Hindlimb muscle (tissue), 1 donor: ENCODE measurements at places on chromosomes 4 and X.

- peak; percentile 52 for DNase-seq
Measured at GRCh38 chr4:23888421-23889319, 1.2 kb downstream of the PPARGC1A start.

DNA sequence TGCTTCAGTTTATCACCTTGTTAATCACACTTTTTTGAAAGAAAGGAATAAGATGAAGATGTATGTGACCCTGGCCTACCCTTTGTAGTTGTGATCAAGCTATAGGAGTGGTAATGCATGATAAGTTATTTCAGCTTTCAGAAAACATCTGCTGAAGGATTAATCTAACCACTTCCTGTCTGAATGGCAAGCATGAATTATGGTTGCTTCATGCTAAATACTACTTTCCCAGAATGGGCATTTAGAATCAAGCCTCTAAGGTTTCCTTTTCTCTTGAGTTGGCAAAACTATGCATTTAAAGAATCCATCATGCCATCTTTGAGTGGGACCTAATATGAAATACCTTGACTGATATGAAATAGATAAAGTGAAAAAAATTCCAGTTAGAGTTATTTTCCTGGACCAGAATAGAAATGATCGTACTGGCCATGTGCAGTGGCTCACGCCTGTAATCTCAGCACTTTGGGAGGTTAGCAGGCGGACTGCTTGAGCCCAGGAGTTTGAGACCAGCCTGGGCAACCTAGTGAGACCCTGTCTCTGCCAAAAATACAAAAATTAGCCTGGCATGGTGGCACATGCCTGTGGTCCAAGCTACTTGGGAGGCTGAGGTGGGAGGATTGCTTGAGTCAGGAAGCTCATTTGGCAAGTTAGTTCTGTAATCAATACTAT is 59.1 kb downstream of the ANXA3 start:
- DNase-seq = no peak

DNA sequence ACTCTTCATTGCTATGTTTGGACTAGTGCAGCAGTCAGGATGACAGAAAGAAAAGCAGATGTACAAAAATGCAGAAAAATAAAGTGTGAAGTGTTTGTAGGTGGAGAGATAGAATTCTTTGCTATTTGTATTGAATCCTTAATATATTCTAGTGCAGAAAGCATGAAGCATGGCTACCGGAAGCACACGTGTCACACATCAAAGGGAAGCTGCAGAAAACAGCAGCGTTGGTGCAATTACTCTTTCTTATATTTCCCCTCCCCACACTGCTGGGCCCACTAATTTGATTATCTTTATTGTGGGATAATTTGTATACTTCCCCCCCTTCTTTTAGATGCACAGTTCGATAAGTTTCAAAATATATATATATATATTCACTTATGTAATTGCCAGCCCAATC is 35.9 kb upstream of the TAPT1 start:
- no peak for DNase-seq

GRCh38 chr4:40193578-40193977 is 3.3 kb upstream of the RHOH start:
- no peak for DNase-seq

DNA sequence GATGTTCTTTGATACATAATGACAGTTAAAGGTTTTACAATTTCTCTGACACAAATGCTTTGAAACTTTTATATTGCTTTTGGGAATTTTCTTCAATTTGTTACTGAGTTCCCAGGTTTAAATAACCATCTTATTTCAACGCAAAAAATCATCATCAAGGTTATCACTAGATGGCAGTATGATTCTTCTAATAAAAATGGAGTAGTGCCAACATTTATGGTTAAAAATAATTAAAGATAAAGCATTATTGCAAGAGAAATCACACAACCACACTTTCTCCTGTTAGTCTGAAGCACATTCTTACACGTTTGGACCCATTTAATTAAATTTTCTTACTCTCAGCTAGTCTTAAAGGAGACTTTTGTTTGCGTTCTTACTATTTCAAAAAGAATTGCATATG is 611.3 kb upstream of the CPXCR1 start:
- DNase-seq = no peak

- no peak for DNase-seq
Measured at GRCh38 chr4:123776267-123776666, 379.7 kb downstream of the SPRY1 start.

GRCh38 chr4:24473309-24473721 is 111.0 kb downstream of the DHX15 start:
- peak; percentile 32 for DNase-seq

DNA sequence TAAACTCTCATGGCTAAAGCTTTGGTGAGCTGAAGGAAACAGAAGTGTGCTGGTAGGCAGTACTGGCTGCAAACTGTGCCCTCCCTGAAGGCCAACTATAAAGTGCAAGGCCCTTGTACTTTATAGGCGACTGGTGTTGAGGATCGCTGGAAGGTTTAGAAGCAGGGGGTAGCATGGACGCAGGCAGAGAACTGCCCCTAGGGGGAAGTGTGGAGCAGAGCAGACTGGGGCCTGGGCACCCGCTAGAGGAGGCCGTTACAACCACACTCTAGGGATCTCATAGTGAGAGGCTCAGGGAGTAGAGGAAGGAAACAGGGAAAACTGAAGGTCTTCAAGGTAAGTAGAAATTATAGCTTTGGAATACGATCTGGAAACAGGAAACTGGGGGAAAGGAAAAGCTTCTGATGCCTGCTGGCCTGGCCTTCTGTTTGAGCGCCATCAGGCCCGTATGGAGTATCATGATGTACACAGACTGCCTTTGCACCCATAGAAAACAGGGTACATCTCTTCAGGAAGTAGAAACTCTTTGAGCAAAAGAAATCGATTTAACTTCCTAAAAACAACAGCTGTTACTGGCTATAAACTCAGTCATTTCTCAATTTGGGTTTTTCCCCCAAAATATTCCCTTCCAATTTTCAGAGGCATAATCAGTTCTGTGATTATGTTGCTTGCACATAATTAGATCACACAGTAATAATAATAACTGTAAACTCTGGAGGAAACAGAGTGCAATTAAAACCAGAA is 23.9 kb upstream of the TMSB4X start:
- no peak for DNase-seq

DNA sequence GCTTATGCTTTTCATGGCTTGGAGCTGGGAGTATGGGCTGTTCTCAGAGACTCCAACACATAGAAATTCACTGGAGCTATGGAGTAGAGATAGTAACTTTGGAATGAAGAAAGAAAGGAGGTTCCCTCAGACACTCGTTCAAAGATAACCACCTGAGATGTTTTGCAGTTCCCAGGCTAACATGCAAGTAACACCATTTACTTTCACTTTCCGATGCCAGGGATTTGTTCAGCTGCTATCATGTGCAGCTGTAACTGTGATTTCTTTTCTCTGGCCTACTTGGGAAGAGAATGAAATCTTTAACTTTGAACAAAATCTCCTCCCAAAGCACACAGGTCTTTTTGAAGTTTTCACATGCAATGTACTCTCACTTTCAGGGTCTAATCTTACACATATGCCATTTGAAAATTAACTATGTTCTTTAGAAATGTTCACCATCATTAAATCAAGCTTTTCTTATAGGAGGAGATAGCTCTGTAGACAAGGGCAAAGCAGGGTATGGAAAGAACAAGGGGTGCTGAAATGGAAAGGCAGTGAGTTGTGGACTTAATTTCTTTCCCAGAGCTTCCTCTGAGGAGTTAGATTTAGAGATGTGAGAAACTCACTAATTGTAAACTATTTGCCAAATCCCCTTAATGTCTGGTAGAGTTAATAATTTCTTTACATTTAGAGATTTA is 514.3 kb downstream of the PDHA2 start:
- DNase-seq = no peak

- no peak for DNase-seq
Measured at GRCh38 chrX:101693476-101693875, 33.8 kb upstream of the ARMCX2 start.

DNA sequence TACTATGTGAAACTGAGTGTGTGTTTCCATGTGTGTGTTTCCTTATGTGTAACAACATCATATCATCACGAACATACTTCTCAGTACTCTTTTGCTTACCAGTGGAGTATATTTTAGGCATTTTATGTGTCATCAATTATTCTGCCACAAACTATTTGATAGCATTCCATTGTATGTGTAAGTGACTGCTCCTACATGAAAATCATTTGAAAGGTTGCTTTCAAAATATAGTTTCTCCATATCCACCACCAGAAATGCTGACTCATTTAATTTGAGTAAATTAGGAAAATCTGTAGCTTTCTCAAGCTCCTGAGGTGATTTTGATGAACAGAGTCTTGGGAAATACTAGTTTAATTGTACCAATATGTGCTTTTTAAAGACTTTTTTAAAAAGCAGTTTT is 376.2 kb downstream of the PCDH18 start:
- no peak for DNase-seq

DNA sequence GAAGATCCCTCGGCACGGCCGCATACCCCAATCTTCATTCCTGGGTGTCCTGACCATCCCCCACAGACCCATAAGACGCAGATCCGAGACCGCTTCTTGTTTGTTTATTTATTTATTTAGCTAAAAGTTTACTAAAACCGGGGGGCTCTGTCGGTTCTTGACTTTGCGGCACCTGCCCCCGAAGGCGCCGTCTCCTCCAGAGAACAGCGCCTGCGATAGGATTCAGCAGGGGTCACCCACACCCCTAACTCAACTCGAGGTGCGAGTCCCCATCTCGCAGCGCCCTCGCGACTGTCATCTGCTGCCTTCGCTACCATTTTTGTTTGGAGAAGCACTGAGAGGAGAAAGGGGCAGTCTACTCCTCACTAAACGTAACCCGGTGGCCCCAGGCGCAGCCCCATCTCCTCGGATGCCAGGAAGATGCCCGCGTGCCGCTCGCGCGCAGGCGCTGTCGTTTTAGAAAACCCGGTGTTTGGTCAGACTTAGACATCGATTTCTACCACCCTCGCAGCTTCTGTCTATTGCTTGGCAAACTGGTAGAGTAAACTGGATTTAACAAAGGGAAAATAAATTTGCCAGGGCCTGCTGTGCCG is 18.9 kb upstream of the GPR101 start:
- no peak for DNase-seq

- no peak for DNase-seq
Measured at GRCh38 chr4:39433878-39434492, 24.7 kb downstream of the RPL9 start.

DNA sequence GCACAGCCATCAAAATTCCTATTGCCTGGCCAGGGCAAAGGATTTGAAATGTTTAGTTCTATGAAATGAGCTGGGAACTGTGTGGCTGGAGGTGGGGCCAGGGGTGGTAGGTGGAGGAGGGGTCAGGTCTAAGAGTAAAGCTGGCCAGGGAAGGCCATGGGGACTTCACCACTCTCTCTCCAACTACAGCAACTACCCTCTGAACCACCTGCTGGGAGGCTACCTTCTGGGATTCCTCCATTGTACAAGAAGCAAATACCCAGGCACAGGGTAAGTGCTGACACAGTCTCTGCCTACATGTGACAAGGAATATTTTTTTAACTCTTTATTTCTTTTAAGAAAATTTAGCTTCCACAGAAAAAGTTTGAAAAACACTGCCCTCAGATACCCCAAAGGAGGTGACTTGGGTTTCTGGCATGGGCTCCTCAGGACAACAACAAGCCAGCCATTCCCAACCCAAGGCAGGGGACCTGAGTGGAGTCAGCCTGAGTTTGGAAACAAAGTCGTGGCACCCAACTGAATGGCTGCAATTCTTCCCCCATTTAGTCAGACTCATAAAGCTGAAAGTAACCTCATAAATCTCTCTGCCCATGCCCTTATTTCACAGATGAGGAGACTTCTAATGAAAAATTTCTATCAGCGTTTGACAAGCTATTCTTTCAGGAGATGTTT is 593.8 kb upstream of the DIPK2B start:
- no peak for DNase-seq

DNA sequence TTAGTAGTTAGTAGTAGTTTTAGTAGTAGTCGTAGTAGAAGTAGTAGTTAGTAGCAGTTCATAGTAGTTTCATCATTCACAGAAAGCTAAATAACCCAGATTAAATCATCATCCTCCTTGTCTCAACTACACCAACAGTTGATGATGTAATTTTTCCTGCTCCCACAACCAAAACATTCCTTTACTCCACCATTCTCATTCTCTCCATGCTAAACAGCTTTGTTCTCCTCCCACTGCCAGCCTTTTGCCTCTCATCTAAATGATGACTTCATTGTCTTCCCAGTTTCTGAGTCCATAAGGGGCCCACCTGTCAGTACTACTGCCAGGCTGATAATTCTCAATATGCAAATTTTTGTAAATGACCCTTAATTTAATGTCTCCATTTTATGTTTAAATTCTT is 68.9 kb downstream of the ARHGAP24 start:
- DNase-seq = no peak

DNA sequence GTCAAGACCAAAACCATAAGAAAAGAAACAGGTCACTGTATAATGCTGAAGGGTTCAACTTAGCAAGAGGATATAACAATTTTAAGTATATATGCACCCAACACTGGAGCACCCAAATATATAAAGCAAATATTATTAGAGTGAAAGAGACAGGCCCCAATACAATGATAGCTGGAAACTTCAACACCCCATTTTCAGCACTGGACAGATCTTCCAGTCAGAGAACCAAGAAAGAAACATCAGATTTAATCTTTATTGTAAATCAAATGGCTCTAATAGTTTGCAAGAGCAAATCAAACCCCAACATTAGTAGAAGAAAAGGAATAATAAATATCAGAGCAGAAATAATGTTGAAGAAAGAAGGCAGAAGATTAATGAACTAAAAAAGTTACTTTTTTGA is 36.2 kb downstream of the MAGED4 start:
- no peak for DNase-seq

GRCh38 chrX:48961585-48962091 is 4.2 kb upstream of the OTUD5 start:
- DNase-seq = no peak

DNA sequence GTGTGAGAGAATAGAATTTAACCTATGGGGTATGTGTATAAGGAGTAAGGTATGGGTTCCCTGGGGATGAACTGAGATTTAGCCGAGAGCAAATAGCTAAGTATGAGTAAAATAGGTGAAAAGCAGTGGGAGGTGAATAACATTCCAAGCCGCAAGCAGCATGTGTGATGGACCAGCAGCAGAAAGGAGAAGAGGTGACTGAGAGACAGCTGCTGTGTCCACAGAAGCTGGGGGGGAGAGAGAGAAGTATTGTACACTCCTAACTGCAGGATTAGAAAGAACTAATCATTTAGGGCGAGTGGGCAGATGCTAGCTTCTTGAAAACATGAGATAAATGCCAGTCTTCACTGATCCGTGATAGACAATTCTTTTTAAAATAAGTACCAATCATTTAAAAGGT is 296.0 kb downstream of the KLHL4 start:
- DNase-seq = no peak

- no peak for DNase-seq
Measured at GRCh38 chrX:129798888-129799287, 19.1 kb downstream of the SASH3 start.

GRCh38 chr4:7777871-7778509 is 161.7 kb downstream of the AFAP1 start:
- no peak for DNase-seq

GRCh38 chr4:133148690-133149363 is at the start of gene PCDH10:
Gene PCDH10 (plus strand): TSS chr4:133149294. CDS start chr4:133150141, 847 bp downstream.
- DNase-seq = peak; percentile 94

GRCh38 chrX:122078079-122078478 is 1030.7 kb downstream of the GLUD2 start:
- no peak for DNase-seq

- DNase-seq = no peak
Measured at GRCh38 chr4:140666889-140667614, 89.1 kb downstream of the TBC1D9 start.
